Central memory CD8-positive, alpha-beta T cell (primary cell): ENCODE measurements at places on chromosomes 7 and 10.

DNA sequence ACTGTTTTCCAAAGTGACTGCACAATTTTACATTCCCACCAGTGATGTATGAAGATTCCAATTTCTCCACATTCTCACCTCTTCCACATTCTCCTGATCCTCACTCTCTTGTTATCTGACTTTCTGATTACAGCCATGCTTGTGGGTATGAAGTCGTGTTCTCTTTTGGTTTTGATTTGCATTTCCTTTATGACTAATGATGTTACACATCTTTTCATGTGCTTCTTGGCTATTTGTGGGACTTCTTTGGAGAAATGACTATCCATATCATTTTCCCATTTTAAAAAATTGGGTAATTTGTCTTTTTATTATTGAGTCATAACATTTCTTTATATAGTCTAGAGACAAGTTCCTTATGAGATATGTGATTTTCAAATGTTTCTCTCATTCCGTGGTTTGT lies 10.5 kb upstream of the GIMAP8 start:
- H3K4me1 ChIP-seq = peaks cover 6% of the 10 kb centered on the region
- no peaks in the 10 kb centered on the region for H3K36me3 ChIP-seq
- no peak for DNase-seq
- no peaks in the 10 kb centered on the region for H3K27me3 ChIP-seq
- H3K4me3 ChIP-seq = no peak overlapping the region

DNA sequence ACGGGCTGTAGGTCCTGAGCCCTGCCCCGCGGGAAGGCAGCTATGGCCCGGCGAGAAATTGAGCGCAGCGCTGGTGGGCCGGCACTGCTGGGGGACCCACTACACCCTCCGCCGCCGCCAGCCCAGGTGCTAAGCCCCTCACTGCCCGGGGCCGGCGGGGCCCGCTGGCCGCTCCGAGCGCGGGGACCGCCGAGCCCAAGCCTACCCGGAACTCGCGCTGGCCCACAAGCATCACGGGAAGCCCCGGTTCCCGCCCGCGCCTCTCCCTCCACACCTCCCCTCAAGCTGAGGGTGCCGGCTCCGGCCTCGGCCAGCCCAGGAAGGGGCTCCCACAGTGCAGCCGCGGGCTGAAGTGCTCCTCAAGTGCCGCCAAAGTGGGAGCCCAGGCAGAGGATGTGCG lies 5.5 kb upstream of the CACUL1 start:
- peaks cover 2% of the 10 kb centered on the region for H3K36me3 ChIP-seq
- H3K27me3 ChIP-seq = no peaks in the 10 kb centered on the region
- no peak for DNase-seq
- peaks cover 2% of the 10 kb centered on the region for H3K4me1 ChIP-seq
- H3K4me3 ChIP-seq = no peak overlapping the region

GRCh38 chr10:95400787-95401186 lies 110.0 kb upstream of the PDLIM1 start:
- H3K4me3 ChIP-seq = no peak overlapping the region
- DNase-seq = no peak
- no peaks in the 10 kb centered on the region for H3K4me1 ChIP-seq
- H3K36me3 ChIP-seq = no peaks in the 10 kb centered on the region
- peaks cover 11% of the 10 kb centered on the region for H3K27me3 ChIP-seq

GRCh38 chr7:40220421-40220911 lies 85.7 kb downstream of the SUGCT start:
- no peaks in the 10 kb centered on the region for H3K4me1 ChIP-seq
- no peak overlapping the region for H3K4me3 ChIP-seq
- no peak for DNase-seq
- H3K36me3 ChIP-seq = no peaks in the 10 kb centered on the region
- no peaks in the 10 kb centered on the region for H3K27me3 ChIP-seq
